Myocyte (in vitro differentiated cells): ENCODE measurements at places on chromosomes 16 and 17.

DNA sequence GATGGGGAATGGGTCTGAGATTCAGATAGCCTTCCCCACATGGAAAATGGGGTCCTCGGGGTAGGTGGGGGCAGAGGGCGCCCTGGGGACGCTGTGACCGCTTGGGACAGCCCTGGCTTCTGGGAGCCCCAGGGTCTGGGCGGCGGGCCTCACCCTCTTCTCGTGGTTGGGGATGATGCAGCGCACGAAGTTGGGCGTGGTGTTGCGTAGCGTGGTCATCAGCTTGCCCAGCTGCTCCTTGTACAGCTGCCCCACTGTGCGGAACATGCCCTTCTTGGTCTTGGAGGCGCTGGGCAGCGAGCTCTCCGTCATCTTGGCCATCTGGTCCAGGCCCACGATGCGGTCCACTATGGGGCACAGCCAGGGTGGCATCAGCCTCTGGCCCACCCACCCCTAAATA lies 99.9 kb downstream of the NDE1 start:
- DNase-seq: no peak

DNA sequence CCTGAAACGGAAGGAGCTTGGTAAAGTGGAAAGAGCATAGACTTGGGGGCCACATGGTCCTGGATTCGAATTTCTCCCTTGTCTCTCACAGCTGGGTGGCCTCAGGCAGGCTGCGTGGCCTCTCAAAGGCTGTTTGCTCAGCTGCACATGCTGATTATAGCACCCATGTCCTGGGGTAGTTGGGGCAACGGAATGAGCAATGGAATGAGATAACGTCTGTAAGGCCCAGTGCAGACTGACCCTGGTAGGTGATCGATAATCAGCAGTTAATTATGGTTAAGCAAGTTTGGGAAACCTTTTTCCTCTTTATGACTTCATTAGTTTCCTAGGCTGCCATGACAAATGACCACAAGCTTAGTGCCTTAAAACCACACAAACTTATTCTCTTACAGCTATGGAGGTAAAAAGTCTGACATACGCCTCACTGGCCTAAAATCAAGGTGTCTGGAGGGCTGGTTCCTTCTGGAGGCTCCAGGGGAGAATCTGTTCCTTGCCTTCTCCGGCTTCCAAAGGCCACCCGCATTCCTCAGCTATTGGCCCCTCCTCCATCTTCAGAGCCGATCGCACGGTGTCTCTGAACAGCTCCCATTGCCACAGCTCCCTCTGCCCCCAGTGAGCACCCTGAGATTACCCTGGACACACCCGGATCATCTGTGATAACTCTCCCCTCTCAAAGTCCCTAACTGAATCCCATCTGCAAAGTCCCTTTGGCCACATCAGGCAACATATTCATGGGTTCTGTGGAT lies 294.9 kb upstream of the FOXF1 start:
- no peak for DNase-seq

DNA sequence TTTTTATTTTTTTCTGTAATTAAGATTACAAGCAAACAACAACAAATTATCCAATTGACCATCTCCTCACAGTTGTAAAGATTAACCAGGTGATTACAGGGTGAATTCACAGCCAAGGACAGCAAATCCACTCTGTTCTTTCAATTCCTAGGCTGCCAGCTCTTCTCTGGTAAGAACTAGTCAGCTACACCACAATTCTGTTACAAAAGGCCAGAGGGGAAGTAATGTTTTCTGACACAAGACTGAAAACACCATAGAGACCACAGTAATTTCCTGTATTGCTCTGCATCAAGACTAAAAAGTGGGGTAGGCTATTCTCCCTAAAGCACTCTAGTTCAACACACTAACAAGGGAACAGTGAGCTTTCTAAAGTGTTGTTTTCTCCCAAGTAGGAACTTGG lies 10.6 kb downstream of the CA10 start:
- DNase-seq: no peak

GRCh38 chr17:14144508-14144907 lies 75.2 kb downstream of the COX10 start:
- peak; percentile 33 for DNase-seq

DNA sequence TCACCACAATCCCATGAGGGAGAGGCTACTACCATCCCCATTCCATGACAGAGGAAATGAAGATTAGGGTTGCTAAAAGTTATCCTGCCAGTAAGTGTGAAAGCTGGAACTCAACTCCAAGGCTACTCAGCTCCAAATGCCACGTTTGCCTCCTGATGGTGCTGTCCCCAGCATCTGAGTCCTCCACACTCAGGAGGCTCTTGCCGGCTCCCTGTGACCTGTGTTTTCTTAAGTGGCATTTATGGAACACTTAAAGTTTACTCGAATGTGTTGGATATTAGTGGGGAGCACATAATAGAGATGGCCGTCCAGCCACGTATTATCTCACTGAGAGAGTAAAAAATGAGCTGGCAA lies 267.9 kb downstream of the CBLN1 start:
- DNase-seq: no peak

- no peak for DNase-seq
Measured at GRCh38 chr17:40023590-40024292, 8.5 kb downstream of the CSF3 start.

DNA sequence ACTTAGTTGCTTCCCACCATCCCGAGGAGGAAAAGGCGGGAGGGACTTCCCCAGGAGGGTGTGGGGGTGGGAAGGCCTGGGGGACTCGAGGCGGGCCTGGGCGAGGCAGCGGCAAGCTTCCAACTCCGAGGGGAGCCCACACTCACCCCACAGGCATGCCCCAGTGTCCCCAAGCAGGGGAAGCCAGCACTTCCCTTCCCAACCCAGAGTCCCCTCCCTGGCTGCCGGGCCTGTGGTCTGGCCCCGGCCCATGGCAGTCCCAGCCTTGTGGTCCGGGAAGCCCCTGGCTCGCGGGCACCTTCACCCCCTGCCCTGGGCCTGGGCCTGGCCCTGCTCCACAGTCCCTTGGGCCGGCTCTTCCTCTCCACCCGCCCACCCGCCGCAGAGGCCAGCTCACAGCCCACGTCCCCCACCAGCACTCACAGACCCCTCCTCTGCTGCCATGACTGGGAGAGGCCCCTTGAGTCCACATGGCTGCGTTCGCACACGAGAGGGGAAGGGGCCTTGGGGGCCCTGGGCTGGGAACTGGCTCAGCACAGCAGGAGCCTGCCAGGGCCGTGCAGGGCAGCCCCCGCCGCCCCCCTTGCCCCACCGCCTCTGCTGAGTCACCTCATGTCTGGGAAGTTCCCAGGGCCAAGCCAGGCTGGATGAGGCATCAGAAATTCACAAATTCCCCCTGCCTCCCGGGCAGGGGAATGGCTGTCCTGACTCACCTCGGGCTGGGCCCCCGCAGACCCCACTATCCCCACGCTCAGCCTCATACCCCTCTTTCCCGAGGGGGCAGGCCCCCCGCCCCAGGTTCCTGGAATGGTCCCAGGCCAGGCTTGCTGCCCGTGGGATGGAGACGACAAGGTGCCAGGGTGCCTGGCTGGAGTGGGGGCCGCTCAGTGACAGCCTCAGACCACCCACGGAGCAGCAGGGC lies 27.8 kb downstream of the BAHCC1 start:
- DNase-seq: peak; percentile 95

DNA sequence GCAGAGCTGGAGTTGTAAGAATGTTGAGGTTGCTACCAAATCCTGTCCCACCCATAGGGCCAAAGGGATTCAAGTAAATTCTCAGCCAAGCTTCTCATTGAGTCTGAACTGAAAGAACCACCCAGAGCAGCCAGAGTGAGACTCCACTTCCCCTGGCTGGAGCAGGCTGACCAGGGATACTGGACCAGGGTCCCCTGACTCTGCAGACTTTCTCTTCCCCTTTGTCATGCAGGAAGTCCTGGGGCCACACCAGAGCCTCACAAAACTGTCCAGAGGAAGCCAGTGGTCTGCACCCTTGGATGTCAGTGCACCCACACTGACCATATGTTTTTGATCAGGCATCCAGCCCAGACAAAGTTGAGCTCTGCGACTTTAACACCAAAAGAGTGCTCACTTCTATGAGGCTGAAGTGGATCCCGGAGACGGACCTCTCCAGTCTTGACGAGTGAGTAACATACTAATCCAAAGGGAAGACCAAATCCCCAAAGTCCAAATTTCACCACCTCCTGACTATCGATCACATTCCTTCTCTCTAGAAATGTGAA lies 4.1 kb downstream of the NXN start:
- DNase-seq: no peak

GRCh38 chr16:85903559-85903958 lies 4.6 kb downstream of the IRF8 start:
- DNase-seq: no peak

- no peak for DNase-seq
Measured at GRCh38 chr16:56774016-56774680, 44.2 kb downstream of the NUP93 start.

DNA sequence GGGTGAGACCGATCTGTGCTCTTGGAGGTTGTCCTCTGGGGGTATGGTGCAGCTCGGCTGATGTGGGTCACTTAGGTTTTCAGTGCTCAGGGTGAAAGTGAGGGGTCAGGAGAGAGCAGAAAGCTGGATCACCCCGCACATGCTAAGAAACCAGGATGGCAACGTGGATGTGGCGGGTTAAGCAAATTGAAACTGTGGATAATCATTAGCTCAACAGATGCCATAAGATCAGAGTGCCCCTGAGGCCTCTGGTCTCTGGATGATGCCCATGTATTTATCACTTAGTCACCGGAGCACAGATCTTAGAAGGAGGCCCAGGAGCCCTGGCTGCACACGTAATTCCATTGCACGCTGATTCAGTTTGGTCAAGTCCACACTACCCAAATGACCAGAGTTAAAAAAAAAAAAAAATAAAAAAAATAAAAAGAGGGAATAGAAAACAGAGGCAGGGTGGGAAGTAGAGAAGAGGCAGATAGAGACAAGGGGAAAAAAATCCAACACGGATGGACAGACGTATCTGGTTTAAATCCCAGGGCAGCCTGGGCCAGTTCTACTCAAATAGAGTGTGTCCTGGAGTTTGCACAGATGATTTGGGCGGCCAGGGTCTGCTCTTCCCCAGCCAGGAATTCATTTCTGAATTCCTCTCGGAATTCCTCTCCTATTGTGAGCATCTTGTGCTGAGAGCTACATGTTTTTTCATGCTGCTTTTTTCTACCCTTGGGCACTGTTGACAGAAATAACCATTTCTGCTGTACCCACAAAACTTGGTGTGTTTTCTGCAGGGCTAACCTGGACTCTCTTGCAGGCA lies 378.3 kb downstream of the CPPED1 start:
- DNase-seq: no peak
